Activated CD4-positive, alpha-beta memory T cell treated with anti-CD3 and anti-CD28 coated beads for 36 hours (primary cell): ENCODE measurements at places on chromosomes 1 and 21. TPM values are rescaled to one million over a fixed set of nuclear protein-coding genes. Genes with fewer than 3 reads are reported as not detected.
A peak's percentile ranks its signal among the peaks of the same experiment; 100 is the strongest.

DNA sequence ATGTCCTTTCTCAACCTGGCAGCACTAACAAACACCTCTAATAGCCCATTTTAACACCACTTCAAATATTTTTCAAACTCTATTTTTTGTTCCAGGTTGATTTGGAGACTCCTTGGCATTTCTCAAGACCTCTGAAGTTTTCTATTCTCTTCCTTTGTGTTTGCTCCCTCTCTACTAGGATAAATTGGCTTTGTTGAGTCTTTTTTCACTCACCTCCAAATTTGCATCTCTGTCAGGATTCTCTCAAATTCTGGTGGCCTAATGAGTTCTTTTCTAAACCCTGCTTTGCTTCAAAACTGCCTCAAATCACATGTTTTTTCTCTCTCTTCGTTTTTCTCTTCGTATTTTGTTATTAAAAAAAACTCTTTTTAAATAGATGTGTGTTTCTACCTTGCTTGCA lies 582.2 kb upstream of the ADGRL4 start:
- DNase-seq, result no peak

DNA sequence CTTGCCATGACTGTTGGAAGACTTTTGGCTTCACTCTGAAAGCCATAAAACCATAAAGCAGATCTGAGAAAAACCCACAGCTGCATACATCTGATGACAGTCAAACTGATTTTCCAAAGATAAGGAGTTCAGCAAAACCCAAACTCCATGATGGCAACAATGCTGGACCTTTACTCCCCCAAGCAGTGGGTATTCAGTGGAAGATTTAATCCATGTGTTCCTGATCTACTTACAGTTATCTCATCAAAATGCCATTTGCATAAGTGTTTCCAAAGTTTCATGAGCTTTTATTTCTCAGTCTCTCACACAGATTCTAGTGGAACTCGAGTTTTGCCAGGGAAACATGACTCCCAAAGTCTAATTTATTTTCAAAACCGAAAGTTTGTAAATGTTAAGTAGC lies 184.9 kb downstream of the ZC3H11B start:
- no peak for DNase-seq

DNA sequence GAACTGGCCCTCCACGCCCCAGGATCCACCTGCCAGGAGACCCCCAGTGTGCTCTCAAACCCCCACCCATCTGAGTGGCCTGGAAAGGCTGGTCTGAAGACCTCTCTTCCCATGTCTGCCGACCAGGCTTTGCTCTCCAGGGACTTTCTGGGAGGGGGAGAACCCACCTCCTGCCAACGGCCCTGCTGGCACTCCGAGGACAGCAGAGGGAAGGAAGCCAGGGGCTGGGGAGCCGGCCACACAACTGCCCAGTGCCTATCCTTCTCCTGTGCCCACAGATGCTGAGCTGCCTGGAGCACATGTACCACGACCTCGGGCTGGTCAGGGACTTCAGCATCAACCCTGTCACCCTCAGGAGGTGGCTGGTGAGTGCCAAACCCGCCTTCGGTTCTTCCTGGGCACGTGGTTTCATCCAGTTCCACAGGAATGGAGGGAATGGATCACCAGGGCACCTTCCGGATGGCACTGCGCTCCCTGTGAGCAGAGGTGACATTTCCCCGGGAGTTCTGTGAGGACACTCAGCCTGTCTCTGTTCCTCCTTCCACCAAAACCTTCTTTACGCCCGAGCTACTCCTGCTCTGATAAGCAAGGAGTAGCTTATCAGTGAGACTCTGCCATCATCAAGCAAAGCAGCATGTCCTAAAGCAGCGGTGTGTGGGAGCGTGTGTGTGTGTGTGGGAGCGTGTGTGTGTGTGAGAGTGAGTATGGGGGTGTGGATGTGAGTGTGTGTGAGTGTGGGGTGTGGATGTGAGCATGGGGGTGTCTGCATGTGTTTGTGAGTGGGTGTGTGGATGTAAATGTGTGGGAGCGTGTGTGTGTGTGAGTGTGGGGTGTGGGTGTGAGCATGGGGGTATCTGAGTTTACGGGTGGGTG lies 105.5 kb downstream of the PDE9A start:
- DNase-seq, result no peak

Gene CHD1L
- total RNA-seq, result 72.0 TPM

Gene PALMD
- not detected for total RNA-seq

DNA sequence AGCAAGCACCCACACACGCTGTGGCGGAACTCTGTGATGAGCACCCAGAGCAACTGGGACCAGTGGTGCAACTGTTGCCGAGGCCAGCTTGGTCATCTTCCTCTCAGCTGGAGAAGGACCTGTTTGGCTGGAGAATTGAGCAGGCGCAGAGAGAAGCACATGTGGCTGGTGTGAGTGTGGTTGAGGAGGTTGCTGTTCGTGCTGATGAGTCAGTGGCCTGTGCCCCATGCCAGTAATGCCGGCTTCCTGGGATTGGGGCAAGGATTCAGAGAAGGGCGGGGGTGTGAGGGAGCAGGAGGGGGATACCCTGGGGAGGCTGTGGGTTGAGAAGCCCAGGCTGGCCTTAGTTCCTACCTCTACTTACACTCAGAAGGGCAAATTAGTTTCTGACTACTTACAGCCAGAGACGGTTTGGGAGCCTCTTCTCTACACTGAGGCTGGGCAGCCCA lies 57.5 kb upstream of the EPS8L3 start:
- DNase-seq, result peak; percentile 74
